Mesendoderm (in vitro differentiated cells): ENCODE measurements at places on chromosomes 3 and 15.
A peak's percentile ranks its signal among the peaks of the same experiment; 100 is the strongest.

GRCh38 chr15:39623529-39623931 lies 42.7 kb downstream of the THBS1 start:
- DNase-seq: no peak

DNA sequence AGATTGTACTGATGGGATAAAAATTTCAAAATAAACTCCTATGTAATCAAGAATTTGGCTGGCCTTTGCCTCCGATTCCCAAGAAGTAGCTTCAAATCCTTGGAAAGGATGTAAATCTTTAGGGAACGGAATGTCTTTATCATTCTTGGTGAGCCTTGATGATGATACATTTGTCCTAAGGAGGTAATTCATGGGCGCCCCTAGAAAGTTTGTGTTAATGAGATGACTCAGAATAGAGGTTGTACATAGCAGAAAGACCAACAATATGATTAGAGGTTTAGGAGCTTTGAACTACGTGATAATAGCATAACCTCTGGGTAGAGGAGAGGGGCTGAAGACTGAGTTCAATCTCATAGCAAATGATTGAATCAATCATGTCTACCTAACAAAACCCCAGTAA lies 248.6 kb upstream of the SLITRK3 start:
- DNase-seq: no peak

DNA sequence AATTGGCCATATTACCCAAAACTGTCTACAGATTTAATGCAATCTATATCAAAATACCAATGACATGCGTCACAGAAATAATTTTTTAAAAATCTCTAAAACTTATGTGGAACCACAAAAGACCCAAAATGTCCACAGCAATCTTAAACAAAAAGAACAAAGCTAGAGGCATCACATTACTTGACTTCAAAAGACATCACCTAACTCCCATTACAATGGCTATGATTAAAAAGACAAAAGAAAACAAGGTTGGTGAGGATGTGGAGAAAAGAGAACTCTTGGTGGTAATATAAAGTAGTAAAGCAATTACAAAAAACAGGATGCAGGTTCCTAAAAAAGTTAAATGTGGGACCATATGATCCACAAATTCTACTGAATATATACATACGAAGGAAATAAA lies 187.6 kb upstream of the CNTN6 start:
- DNase-seq: no peak

DNA sequence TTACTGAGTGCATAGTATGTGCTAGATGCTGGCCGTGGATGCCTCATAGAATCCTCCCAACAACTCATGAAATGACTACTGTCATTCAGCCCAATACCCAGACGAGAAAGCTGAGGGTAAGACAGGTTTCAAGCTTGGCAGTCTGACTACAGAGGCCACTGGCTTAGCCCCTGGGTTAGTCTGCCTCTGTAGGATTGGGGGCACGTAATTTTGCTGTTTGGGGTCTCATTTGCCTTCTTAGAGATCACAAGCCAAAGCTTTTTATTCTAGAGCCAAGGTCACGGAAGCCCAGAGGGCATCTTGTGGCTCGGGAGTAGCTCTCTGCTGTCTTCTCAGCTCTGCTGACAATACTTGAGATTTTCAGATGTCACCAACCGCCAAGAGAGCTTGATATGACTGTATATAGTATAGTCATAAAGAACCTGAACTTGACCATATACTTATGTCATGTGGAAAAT lies 1.0 kb upstream of the CCR5 start:
- DNase-seq: no peak

DNA sequence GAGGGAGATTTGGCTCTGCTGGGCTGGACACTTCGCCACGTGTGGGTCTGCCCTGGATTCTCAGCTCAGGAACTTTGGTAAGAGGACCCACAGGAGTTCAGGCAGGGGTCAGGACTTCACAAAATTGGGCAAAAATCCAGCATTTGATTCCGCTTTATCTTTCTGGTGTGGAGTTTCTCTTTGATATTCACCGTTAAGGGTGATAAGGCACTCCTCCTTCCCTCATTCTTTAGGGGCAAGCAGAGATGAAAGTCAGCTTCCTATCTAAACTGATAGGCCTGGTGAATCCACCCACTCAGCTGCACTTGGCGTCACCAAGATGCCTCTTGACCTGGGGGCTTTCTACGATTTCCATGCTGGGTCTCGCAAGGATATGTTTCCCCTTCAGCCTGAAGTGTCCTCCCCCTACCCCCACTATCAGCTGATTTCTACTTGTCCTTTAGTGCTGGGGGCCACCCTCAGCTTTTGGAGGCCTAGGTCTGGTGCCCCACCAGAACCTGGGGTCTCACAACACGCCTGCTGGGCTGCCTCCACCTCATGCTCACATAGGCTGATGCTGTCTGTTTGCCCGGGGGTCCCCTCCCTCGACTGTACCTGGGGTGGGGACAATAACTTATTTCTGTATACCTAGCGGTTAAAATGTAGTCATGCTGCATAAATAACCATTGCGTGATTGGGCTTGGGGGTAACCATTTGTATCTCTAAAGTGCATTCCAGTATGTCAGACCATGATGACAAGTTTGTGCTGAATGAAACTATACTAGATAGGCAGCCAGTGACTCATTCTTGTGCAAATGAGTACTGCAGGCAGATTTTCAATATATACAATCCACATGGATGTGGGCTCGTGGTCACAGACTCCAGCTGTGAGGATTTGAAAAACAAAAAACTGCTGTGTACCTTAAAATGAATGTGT lies 248.3 kb downstream of the ADAMTS17 start:
- DNase-seq: peak; percentile 57

DNA sequence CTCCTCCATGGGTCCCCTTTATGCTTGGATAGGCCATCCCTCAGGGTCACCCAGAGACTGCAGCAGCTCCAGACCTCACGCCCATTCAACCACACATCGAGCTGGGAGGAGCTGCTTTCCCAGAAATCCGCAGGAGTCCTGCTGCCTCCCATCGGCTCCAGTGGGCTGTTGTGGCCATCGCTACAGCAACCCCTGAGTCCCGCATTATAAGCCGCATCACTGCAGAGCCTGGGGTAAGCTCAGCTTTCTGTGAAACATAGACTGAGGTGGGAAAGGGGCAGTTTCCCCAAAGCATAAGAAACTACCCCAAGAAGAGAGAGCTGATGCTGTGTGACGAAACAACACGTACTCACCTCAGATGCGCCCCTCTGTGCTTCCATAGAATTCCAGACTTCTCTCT lies 35.7 kb downstream of the MRPL46 start:
- peak; percentile 84 for DNase-seq

- DNase-seq: no peak
These were observed 23.0 kb upstream of the COPG1 start for GRCh38 chr3:129226374-129226773.

- peak; percentile 90 for DNase-seq
These were observed 11.7 kb downstream of the GNB5 start for GRCh38 chr15:52179278-52180195.

DNA sequence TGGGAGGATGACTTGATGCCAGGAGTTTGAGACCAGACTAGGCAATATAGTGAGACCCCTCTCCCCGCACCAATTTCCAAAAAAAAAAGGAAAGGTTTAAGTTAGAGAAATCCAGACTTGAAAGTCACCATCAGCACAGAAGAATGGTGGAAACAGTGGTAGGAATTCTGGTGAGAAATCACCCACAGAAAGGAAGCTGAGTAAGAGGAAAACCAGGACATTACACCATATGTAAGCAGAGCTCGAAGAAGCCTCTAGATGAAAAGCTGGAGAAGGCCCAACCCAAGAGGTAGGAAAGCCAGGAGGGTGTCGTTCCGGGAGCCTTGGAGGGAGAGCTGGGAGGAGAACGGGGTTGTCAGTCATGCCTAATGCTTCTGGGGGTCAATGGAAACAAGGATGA lies 40.5 kb downstream of the RASGRP1 start:
- DNase-seq: no peak

GRCh38 chr15:55873024-55873720 lies 120.2 kb downstream of the NEDD4 start:
- peak; percentile 83 for DNase-seq

DNA sequence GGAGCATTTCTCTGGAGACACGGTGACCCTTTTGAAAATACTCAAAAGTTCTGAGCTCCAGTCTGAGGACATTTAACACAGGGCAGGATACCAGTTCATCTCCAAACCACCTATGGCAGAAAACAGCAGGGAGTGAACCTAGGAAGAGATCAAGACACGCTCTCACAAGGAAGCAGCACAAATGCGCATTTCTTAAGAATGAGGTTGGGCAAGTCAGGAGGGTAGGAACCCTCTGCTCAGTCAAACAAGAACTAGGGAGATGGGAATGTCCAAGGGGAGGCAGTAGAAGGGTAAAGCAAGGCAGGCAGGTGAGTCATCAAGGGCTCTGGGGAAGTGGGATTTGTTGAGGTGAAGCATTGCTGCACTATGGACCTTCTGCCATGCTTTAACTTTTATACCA lies 60.3 kb upstream of the PSMD6 start:
- peak; percentile 73 for DNase-seq

- no peak for DNase-seq
These were observed 387.8 kb downstream of the TUSC7 start for GRCh38 chr3:117097351-117097750.

- DNase-seq: no peak
These were observed 171.0 kb upstream of the NANOGP8 start for GRCh38 chr15:35256141-35256540.

DNA sequence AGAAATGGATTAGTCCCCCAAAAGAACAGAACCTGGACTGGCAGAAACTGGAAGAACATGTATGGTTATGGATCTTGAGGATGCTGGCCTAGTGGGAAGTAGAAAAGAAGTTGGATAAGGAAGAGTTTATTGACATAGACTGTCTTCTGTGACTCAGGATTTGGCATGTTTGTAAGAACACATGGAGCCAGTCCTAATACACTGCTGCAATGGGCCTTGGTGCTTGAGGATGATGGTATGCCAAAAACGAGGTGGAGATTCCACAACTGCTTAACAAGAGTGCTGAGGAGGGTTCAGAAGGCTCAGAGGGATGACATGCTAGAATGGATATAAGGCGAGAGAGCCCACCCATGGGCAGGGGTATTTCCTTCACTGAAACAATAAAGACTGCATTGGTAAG lies 22.4 kb downstream of the LZTFL1 start:
- no peak for DNase-seq
